ENCODE measurements at places on chromosomes 1 and 21.

DNA sequence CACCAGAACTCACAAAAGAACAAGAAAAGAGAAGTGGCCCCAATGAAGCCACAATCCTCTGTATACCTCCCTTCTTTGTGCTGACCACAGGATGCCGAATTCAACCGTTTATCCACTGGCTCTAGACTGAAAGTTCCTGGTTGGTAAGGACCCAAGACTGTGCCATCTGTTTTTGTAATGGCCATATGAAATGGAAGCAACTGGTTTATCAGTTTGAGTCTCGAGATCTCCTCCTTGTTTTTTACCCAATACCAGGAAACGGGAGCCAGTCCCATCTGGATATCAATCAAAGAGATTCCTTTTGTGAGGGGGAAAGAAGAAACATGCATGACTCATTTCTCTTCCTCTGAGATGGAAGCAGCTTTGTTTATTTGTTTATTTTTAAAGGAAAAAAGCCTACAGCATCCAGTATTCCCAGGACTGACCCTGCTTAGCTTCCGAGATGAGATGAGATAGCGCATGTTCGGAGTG, 32.4 kb upstream of the ZNF124 start:
- DNase-seq: no peak

DNA sequence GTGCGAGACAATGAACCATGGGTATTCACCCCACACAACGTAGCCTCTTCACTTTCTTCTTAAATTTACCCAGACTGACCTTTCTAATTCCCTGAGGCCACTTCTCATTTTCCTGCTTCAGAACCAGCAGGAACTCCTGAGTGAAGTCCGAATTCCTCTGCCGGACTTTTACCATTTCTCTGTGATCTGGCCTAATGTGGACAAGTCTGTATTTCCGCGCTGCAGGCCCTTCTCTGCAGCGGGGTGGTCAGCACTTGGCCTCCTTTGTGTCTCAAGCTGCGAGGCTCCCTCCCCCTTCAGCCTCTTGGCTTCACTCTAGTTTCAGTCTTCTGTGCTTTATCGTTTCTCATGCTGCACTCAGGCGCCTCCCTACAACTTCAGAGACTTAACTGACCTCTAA, 9.4 kb upstream of the CTBS start:
- no peak for DNase-seq

- DNase-seq: no peak
Observed at GRCh38 chr1:237411621-237412020, 369.6 kb downstream of the RYR2 start.

- no peak for DNase-seq
Observed at GRCh38 chr1:39214021-39214713, 9.7 kb downstream of the MACF1 start.

GRCh38 chr21:15272171-15272570, 207.4 kb upstream of the NRIP1 start:
- no peak for DNase-seq

GRCh38 chr1:115130786-115131185, 41.5 kb upstream of the TSPAN2 start:
- no peak for DNase-seq

DNA sequence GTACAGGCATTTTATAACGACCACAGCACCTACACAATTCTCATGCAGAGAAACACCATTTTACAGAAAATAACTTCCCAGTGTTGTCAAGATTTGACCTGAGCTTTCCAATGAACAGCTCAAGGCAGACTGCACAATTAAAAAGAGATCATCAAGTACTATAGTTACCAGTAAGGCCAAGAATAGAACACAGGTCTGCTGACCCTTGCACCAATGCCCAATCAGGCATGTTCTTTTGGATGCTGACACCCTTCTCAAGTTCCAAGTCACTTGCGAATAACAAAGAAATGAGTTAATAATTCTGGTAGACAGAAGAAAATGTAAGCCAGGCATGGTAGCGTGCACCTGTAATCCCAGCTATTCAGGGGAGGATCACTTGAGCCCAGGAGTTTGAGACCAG, 101.9 kb downstream of the SLC45A1 start:
- no peak for DNase-seq

- DNase-seq: no peak
Observed at GRCh38 chr21:24759348-24760075, 847.8 kb downstream of the MRPL39 start.
